ENCODE measurements at places on chromosomes 4 and X.

DNA sequence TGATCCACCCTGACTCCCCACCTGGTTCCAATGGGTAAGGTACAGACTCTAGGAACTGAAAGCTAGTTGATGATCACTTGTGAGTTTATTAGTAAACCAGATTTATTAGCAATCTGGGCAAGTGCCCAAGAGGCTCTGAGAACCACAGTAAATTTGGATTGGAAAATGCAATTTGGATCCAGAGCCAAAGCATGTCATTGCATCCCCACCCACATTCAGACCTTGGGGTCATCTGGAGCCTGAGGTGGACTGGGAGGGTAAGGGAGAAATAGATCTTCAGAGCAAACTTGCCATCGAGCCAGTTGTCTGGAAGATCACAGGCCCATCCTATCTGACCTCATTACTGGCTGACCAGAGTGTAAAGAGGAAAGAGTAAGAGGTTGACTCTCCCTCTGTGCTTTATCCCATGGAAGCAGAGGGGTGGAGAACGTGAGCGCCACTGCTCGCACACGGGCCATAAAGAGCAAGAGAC, 78.7 kb upstream of the RASGEF1B start:
- DNase-seq = no peak

GRCh38 chr4:62252728-62253127, 1052.6 kb downstream of the ADGRL3 start:
- no peak for DNase-seq

DNA sequence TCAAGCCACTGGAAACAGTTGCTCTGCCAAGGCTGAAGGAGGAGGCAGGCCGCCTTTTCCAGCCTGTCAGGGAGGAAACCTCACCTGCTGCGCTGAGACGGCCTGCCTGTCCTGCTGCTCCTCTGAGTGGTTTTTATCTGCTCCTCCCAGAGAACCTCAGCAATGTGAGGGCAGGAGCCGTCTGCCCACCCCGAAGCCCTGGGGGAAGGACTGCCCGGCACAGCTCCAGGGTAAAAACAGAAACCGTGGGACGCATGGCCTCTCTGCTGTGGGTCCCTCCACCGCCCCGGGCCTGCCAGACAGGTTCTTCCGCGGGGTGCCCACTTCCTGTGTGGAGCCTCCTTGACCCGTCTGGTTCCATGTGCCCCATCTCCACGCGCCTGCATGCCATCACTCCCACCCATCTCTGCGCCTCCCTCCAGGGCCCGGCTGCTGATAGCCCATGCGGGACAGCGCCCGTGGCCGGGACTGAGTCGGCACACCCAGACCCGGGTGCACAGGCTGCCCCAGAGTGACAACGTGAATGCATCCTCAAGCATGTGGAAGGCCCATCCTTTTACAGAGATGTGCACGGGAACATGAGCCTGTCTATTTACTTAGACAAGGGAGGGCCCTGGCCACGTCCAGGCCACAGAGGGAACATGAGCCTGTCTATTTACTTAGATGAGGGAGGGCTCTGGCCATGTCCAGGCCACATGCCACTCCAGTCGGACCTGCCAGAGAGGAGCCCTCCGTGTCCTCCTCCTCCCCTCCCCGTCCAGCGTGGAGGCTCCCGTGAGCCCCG, 4.0 kb upstream of the SLC49A3 start:
- no peak for DNase-seq

GRCh38 chr4:184534511-184535391, 60.4 kb upstream of the IRF2 start:
- no peak for DNase-seq
